ENCODE measurements at places on chromosomes 4 and X. TPM values are rescaled to one million over a fixed set of nuclear protein-coding genes. Genes with fewer than 3 reads are reported as not detected.

Gene MAGEB10
- not detected for total RNA-seq

GRCh38 chr4:130478406-130478805 lies 1382.5 kb downstream of the C4orf33 start:
- no peaks in the 10 kb centered on the region for H3K36me3 ChIP-seq
- no peak overlapping the region for H3K4me3 ChIP-seq
- H3K27me3 ChIP-seq: no peaks in the 10 kb centered on the region
- DNase-seq: no peak

Gene ETNPPL
- total RNA-seq: not detected

Gene CENPVL1
- total RNA-seq: not detected
